ENCODE measurements at places on chromosomes 12 and 14. TPM values are rescaled to one million over a fixed set of nuclear protein-coding genes. Genes with fewer than 3 reads are reported as not detected.
A peak's percentile ranks its signal among the peaks of the same experiment; 100 is the strongest.

- DNase-seq, result peak; percentile 82
These were observed 2.9 kb upstream of the DENR start for GRCh38 chr12:122749569-122750332.

DHH gene
- 0.13 TPM for total RNA-seq

DNA sequence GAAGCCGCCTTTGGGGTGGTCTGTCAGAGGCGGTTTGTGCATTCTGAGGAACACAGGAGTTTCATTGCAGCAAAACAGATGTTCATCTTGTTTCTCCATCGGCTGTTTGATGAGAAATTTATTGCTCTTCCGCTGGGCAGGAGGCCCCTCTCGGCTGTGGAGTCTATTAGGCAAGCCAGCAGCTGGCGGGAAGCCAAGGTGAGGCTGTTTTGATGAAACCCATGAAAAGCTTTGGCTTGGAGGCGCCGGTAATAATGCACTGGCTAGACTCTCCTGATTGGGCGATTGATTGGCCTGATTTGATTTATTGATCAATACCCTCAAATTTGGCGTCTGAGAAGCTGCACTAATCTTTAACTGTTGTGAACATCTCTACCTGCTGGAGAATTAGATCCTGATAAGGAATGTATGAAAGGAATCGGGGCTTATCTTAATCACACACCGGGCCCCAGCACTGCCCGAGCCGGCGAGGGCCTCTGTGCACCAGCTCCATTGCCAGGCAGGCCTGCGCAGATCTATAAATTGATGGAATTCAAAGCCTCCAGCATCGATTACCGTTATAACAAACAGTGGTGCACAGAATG is 187.7 kb downstream of the PHETA1 start:
- no peak for DNase-seq

DNA sequence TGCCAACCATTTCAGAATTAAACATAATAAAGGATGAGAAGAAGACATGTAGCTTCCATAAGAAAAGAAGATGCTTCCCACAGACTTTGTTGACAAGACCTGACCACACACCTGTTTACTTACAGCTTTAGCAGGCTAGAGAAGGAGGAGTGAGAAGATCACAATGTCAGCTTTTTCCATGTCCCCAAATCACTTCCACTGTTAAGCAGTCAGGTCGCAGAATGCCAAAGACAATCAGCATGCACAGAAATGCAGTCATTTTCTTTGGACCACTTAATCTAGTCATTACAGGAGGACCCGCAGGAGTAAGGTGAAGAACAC is 314.9 kb downstream of the SSPN start:
- no peak for DNase-seq

OVCH1 gene
- total RNA-seq, result not detected

GRCh38 chr14:68795597-68796417 is 2.9 kb upstream of the ZFP36L1 start:
- peak; percentile 91 for DNase-seq

DNA sequence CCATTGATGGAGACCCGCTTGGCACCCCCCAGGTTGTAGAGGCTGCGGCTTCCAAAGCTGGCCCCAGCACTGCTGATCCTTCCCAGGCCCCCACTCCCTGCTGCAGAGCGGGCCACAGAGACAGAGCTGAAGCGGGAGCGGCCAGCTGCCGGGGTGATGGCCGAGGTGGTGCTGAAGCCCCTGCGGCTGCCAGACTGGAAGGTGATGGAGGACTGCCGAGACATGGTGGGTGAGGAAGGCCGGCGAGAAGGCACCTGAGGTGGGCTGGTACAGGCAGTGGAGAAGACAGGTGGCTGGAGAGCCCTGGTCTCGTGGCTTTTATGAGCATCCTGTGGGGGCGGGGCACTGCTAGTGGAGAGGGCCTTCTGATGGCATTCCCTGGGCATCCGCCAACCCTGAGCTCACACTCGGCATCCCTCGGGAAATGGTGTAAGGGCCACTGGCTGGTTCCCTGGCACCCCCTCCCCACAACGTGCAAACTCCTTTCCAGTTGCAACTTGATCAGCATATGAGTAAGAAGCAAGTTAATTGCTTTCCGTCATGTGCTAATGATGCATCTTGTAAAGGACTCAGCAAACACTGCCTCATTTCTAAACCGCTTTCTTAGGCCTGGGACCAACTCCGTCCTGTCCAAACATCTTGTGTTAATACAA is at the start of gene KRT75:
Gene KRT75 (minus strand): TSS at position 291 of the 653 bp plus-strand sequence. CDS start 67 bp downstream, at position 224.
- peak; percentile 24 for DNase-seq

- no peak for DNase-seq
These were observed 43.2 kb downstream of the PLEKHG7 start for GRCh38 chr12:92745856-92746550.

- DNase-seq, result no peak
These were observed 155.1 kb upstream of the HMGA2 start for GRCh38 chr12:65668981-65669695.

GRCh38 chr12:65237153-65237552 is 41.3 kb upstream of the MSRB3 start:
- DNase-seq, result no peak

DNA sequence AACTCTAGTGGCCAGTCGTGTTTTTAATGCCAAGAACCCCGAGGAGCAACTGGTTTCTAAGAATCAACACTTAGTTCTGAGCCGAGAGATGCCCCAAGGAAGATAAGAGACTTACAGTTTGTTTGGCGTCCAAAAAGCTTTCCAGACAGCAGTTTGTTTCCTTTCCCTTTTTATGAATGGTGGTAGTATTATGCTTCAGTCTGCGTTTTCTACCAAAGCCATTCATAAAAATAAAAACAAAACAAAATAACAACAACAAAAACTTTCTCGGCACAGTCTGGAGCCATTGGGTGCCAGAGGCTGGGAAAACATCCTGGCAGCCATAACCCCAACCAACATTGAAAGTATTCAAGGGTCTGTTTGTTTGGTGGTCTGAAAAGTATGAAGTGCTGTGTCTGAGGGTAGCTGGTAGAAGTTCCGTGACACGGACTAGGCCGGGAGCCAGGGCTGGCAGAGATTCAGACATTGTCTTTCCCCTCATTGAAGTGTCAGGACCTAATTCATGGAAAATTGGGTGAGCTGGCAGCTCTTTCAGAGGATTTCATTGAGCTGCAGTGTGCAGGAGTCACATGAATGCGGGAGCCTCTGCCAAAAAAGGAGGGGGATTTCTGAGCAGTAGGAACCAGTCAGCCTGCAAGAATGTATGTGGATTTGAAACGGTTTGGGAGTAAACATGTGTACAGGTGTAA is 124.2 kb downstream of the HMGA2 start:
- DNase-seq, result no peak

TBC1D30 gene
- 1.6 TPM for total RNA-seq

GRCh38 chr12:75611041-75611440 is 99.6 kb upstream of the KRR1 start:
- DNase-seq, result peak; percentile 43

DNA sequence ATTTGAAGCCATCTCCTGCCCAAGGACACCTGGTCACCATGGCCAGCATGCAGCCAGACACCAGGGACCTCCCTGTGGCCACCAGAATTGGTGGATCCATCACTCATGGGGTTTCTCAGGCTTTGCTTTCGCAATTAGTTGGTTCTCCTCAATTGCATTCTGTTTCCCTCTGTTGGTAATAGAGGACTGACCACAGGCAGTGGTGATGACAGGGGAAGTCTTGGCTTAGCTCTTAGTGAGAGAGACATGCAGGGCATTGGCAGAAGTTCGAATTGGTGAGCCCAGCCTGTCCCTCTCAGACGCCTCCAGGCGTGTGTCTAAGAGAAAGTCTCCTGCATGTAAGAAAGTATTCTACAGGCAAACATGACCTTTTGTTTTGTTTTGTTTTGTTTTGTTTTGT is 21.3 kb downstream of the HCAR2 start:
- no peak for DNase-seq

DNA sequence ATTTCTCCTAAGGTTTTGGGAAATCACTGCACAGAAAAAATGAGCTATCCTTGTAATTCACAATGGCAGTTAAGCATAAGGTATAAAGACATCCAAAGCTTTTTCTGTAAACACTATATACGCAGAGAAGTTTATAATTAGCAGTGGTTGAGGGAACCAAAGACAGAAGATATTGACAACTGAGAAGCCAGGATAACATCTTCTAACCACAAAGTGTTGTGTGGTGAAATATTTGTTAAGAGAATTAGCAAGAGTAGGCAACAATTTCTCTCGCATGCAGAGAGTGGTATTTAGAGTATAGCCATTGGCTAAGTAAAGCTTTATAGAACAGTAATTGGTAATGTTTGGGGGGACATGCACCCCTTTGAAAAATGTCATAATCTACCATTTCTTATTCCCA is 123.7 kb upstream of the USP15 start:
- DNase-seq, result no peak

DNA sequence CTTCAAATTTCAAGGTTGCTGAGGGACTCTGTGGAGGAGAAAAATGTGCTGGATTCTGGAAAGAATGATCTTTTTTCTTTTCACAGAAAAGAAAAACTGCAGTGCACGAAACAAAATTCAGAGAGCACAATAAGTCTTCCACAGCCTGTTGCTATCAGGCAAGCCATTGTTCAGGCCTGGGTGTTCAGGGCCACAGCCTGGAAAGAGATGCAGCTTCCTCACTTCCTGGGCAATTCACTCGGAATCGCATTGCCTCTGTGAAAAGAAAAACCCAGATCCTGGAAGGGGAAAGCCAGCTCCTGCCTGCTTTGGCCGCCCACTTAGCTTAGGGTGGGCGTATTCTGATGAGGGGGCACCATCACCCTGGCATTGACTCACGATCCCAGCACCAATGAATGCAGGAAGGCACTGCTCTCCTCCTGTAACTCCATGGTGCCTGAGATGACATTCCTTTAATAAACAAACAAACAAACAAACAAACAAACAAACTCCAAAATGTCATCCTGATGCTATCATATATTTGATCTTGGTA is 863.9 kb downstream of the BCL11B start:
- DNase-seq, result no peak

DNA sequence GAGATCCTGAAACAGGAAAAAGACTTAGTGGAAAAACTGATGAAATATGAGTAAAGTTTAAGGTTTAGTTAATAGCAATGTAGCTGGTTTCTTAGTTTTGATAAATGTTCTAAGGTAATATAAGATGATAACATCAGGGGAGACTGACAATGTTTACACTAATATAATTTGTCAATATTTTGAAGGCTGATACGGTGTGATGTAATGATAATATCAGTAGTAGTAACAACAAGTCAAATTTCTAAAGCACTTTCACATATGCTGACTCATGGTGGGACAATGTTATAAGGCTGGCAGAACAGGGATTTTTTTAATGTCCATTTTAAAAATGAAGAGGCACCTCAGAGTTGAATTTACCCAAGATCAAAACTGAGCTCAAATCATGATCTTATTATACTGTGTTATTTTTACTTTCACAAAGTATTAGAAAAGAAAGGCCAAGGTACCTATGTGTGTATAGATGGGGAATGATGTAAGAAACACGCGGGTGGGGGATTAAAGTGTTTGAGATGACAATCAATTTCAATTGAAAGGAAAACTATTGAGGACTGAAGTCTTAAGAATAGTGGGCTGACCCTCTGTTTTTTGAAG is 2.4 kb upstream of the FLRT2 start:
- no peak for DNase-seq

LMNTD1 gene
- not detected for total RNA-seq

DNA sequence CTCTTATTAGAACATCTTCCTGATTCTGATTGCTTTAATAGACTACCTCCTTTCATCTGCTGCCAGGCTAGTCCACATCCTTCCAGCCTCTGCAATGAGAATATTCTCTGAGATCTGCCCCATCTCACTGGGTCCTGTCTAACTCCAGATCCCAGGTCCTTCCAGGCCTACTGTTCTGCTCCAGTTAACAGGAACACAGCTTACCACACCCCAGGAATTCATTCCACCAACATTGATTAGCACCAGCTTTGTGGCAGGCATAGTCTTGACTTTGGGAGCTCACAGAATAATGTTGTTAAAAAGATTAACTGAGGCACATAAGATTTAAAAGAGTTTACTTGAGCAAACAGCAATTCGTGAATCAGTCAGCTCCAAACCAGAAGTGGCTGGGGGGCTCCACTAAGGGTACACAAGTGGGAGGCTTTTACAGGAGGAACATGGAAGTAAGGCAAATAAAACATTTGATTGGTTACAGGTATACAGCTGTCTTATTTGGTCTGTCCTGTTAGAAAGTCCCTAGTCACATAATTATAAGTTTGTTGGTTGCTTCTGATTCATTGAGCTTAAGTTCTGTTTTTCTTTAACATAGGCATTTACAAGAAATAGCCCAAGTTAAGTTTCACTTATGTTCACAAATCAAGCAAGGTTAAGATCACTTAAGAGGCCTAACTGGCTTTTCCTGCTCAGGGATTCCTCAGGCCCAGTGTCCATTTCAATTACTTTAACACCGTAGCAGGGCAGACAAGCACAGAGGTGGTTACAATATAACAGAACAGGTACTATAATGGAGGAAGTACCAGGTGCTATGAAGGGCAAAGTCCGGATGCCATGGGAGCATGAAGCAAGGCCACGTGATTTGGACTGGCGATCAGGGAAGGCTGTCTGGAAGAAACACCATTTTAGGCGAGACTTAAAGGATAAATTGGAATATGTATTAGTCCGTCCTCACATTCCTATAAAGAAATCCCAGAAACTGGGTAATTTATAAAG is 12.2 kb upstream of the MYH7 start:
- no peak for DNase-seq

GPR132 gene
- total RNA-seq, result 0.20 TPM

MGST1 gene
- total RNA-seq, result 235 TPM

MIPOL1 gene
- total RNA-seq, result 13.4 TPM

GRCh38 chr14:37763266-37763665 is 167.8 kb downstream of the TTC6 start:
- DNase-seq, result no peak

- DNase-seq, result no peak
These were observed 25.9 kb downstream of the RHOF start for GRCh38 chr12:121767525-121768016.

TSHR gene
- total RNA-seq, result not detected

- DNase-seq, result no peak
These were observed 471.7 kb upstream of the STXBP6 start for GRCh38 chr14:25521616-25522015.

NOS1 gene
- total RNA-seq, result 2.4 TPM

GRCh38 chr14:92737206-92737605 is 11.2 kb downstream of the LGMN start:
- DNase-seq, result no peak

Measured in H9 (cell line).